ENCODE measurements at places on chromosomes 4 and X. TPM values are rescaled to one million over a fixed set of nuclear protein-coding genes. Genes with fewer than 3 reads are reported as not detected.
A peak's percentile ranks its signal among the peaks of the same experiment; 100 is the strongest.

GRCh38 chrX:133921764-133922389 lies 63.5 kb downstream of the GPC3 start:
- DNase-seq = peak; percentile 3

AR gene
- 3.6 TPM for total RNA-seq

GRCh38 chr4:83490876-83491450 lies 6.1 kb upstream of the ABRAXAS1 start:
- peak; percentile 16 for DNase-seq

TMSB15A gene
- 9.3 TPM for total RNA-seq

DNA sequence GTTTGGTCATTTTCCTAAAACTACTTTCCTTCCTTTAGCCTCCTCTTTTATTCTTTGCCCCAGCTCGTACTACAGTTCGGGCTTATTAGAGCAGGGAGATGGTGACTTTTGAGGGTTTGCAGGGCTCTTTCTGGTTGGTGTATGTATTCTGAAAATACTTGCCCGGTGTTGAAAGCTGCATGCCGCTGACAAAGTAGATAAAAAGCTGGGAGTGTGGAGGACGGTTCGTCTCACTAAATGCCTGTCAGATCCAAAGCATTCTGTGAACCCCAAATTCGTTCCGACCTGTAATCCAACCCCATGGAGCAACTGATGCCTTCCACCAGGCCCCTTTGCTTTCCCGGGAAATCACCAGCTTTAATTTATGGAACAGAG lies 19.2 kb downstream of the TRIM2 start:
- DNase-seq = no peak

FAM184B gene
- total RNA-seq = not detected
